Activated naive CD4-positive, alpha-beta T cell treated with Interleukin-2 at 50 U/mL for 16 hours (primary cell): ENCODE measurements at places on chromosomes 3 and 15.

DNA sequence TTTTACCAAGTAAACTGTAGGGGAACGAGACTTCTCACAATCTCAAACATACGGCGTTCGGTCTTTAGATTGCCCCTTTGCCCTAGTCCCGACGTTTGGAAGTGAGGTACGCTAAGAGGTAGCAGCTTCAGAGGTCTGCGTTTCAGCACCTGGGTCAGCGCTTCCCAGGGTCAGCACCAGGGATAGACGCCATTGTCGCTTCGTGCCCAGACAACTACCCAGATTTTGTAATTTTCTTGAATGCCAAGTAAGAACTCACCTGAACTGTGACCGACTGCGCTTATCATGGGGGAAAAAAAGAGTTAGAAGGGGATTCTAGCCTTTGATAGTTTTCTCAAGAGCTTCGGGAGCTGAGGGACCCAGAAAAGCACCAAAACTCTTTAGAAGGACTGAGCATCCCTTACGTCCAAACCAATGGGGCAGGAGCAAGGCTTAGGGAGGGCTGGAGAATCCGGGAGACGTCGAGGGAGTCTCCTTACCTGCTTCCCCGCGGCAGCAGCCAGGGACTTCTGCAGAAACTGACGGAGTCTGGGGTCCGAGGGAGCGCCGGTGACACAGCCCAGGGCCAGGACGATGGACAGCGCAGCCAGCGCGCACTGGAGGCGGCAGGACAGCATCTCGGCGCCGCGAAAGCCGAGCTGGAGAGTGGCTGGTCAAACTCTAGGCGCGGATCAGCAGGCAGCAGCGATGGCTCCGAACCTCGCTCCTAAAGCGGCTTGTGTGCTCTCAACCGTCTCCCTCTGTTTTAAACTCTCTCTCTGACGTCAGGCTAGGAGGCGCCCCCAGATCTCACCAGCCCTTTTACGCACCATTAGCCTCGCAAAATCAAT lies at the start of gene SST:
Gene SST, minus strand, starts transcription at position 720 of the 830 bp plus-strand sequence. Its CDS starts 103 bp downstream, at position 617.
- peak; percentile 6 for DNase-seq

DNA sequence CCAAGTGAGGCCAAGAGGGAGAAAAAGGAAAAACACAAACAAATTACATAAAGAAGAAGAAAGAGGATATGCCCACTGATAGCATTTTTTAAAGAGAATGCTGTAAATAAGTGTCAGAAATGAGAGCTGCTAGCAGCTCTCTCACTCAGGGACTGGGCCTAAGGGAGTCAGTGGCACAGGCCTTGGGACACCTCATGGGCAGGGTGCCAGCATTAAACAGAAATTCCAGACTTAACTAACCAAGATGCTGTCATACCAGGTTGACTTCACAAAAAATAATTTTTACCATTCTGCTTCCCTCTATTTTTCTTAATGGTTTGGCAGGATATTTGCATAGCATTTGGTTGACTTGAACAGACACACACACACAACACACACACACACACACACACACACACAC lies 92.3 kb upstream of the ADAMTSL3 start:
- no peak for DNase-seq

DNA sequence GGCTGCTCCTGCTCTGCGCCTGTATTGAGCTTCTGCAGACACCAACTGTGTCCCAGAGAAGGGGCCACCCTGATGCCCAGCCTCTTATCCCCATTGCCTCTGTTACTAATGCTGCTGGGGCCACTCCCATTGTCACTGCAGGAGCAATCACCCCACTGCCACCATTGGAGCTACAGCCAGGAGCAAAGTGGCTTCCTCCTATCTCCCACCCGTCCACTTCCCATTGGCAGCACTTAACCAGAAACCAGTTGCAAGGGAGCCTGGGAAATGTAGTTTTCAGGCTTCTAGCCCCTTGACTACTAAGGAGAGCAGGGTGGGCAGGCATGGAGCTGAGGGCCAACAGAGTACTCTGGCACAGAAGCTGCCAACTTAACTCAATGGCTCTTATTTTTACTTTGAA lies 55.9 kb upstream of the KLF13 start:
- no peak for DNase-seq

DNA sequence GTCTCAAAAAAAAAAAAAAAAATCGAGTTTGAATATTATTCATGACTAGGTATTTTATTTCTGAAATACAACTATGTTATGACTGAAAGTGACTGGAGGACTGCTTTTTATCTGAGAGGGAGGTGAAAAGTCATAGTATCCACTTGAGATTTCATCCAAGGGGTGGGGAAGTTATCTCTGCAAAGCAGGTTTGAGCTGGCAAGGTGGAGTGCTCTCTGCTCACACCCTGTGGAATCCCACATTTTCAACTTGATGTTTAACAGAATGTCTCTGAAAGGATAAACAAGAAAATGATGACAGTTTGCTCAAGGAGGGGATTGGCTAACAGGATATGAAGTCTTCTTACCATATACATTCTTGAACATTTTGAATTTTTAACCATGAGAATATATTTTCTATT lies 27.3 kb upstream of the SEC62 start:
- DNase-seq: no peak

DNA sequence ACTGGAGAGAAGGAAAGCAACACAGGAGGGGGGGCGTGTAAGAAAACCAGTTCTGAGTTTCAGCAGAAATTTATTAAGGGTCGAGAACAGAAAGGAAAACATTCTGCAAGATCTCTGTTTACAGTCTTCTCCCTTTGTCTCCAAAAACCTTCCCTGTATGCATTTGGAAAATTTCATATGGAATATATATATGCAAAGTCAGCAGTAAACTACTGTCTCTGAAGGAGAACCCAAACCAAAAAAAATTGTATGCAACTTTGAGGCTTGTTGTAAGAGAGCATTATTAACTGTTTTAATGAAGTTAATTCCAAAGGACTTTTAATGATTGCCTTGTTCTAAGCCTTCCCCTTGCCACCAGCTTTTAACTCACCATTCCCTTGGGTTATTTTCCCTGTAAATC lies 238.2 kb upstream of the GPR149 start:
- DNase-seq: no peak

GRCh38 chr3:9898467-9899241 lies 4.0 kb upstream of the IL17RE start:
- DNase-seq: no peak

GRCh38 chr15:90915808-90916440 lies 12.8 kb downstream of the MAN2A2 start:
- DNase-seq: no peak

DNA sequence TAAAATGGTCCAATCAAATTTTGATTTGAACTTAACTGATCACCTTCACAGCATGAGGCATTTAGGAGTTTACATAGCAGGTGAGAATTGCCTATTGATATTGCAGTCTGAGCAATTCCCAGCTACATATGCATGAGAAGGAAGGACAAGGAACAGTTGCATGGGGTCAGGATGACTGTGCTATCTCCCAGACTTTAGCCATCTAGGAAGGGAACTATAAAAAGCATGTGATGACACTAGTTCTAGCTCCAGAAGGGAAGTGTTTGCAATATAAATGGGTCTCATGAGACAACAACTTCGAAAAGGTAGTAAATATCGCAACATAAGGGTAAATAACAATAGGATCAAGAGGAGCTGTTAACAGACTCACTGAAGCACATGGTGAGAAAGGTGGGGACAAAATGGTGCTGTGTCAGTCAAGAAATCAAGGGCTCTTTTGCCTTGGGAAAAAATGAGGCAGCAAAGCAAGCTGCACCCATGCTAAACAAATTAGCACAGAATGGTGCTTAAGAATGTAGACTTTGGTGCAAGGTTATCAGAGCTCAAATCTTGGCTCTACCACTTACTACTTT lies 90.4 kb upstream of the SLC2A2 start:
- DNase-seq: no peak

DNA sequence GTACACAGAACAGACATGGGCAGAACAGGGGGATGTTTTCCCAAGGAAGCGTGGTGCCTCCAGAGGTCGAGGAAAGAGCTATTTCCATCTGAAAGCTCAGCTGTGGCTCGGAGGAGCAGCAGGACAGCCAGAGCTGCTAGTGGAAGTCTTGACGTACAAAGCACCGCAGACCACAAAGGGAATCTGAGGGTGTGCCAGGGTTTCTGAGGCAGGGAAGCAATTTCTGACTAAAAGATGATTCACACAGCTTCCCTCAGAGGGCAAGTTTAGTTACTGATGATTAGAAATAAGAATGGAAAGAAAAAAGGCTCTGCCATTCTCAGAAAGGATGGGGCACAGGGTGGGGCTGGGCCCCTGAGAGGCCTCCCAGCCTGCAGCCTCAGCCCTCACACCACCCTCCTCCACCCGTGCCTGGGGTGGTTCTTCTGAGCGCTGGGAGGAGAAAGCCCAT lies 45.8 kb upstream of the SEC13 start:
- DNase-seq: peak; percentile 62

- no peak for DNase-seq
Measured at GRCh38 chr15:89247446-89247845, 3.7 kb downstream of the FANCI start.

DNA sequence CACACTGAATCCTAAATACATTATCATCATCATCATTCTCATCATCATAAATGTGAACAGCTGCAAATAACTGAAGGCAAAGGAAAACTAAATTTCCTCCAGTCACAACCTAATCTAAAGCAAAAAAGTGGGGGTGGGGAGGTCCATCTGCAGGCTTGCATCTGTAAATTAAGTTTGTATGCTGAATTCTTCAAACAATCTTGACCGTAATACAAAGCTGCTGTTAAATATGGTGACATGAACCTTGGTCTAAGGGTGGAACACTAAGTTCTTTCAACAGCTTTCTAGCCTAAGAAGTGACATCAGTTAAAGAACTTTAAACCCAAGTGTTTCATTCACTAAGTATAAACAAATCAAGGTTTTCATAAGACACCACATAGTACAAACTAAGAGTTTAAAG lies 4.3 kb downstream of the LRRFIP2 start:
- DNase-seq: no peak

DNA sequence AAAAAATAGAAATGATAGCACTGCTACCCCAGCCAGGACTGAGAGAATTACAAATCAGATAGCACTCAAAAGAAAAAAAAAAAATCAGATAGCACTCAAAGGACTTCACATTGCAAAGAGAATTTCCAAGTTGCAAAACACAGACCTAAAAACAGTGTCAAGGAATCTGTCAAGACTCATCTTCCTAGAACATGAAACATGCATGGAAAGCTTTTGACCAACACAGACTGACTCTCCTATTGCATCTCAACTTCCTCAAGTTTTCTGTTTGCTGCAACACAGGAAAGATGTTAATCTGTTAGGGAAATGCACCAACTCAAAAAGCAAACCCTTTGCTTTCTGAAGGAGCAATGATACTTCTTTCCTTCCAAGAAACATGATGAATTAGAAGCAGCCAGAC lies 42.3 kb downstream of the RAB27A start:
- no peak for DNase-seq

- no peak for DNase-seq
Measured at GRCh38 chr3:63030666-63031065, 155.4 kb upstream of the CADPS start.

DNA sequence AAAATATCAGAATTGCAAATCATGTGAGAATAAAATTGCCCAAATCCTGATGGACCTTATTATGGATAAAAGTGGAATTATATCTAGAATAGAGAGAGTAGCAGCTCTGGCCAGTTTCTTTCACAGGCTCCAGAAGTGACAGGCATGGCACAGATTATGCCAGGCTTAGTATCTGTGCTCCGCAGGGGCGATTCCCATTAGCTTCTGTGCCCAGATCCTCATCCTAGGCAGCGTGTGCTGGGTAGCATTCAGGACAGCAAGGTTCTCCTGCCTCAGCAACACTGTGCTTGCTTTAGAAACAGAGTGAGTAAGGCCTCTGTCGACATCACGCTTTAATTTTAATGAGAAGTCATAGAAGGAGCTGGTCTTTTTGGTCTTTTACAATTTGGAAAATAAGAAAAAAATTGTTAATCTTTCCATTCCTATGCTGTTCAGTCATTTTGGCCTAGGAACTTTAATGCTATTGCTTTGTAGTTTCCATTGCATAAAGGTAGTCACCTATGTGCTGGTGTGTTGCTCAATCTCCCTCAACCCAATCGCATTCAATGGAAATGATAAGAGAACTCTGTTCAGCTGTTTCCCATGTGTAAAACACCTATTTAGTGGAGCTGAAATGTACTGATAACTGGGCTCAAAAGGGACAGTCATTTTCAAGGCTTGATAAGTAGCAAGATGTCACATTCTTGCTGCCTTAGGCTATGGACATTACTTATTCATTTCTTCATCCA lies 770.1 kb downstream of the AGBL1 start:
- DNase-seq: no peak

DNA sequence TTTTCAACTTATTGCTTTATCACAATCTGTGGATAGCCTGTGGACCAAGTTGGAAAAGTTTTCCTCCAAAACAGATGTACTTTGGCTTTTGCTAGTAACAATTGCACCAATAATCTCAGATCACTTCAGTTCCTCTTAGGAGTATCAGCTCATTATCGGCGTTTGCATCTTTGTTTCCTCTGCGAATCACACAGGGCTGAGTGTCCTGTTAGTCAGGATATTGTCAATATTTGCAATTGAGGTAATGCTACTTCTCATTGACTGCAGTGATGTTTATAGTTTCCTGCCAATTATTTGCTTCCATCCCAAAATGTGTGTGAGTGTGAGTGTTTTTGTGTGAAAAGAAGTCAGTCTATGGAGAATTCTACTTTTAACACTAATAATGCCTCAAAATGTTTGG lies 545.0 kb downstream of the SI start:
- no peak for DNase-seq

- no peak for DNase-seq
Measured at GRCh38 chr3:126338790-126339288, 18.4 kb downstream of the KLF15 start.

GRCh38 chr3:117226932-117227331 lies 517.4 kb downstream of the TUSC7 start:
- DNase-seq: no peak

DNA sequence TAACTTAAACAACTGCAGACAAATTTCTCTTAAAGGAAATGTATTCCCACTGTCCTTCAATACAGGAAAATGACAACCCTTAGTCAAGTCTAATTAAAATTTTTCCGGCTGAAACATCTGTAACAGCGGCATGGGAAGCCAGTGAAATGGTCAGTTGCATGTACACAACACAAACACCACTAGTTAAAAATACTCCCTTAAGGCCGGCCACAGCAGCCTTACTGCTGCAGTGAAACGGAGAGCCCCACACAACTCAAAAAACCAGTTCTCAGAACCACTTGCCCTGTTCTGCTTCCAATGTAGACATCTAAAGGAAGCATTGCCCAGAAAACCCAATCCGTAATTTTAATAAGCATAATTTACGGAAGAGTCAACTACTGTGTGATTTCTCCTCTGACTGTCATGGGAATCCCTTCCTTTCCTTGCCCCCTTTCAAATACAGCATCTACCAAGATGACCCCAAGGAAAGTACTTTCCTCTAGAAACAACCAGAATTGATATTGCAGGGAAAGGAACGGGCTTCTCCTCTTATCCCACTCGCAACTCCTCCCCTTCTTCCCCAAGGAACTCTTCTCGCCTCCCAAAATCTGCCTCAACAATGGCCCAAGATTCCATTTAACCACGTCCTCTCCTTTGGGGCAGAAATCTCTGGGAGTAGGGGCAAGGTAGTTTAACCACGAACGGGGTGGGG lies 1.6 kb downstream of the FBN1 start:
- no peak for DNase-seq

DNA sequence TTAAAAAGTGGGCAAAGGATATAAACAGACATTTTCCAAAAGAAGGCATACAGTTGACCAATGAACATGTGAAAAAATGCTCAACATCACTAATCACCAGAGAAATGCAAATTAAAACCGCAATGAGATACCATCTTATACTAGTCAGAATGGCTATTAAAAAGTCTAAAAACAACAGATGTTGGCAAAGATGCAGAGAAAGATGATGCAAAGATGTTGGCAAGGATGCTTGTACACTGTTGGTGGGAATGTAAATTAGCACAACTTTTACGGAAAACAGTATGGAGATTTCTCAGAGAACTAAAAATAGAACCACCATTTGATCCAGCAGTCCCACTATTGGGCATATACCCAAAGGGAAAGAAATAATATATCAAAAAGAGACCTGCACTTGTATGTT lies 53.5 kb downstream of the TLNRD1 start:
- DNase-seq: no peak
